NB4 (cell line): ENCODE measurements at places on chromosomes 3 and 15.

GRCh38 chr3:126536126-126536525 lies 12.2 kb downstream of the CHST13 start:
- DNase-seq = no peak

GRCh38 chr3:194814878-194815357 lies 129.2 kb downstream of the FAM43A start:
- no peak for DNase-seq

- no peak for DNase-seq
These were observed 545.7 kb downstream of the NLGN1 start for GRCh38 chr3:173943264-173943663.

GRCh38 chr3:122520861-122521260 lies 6.1 kb upstream of the KPNA1 start:
- DNase-seq = no peak

- no peak for DNase-seq
These were observed 78.9 kb downstream of the DGKG start for GRCh38 chr3:186283096-186283495.

DNA sequence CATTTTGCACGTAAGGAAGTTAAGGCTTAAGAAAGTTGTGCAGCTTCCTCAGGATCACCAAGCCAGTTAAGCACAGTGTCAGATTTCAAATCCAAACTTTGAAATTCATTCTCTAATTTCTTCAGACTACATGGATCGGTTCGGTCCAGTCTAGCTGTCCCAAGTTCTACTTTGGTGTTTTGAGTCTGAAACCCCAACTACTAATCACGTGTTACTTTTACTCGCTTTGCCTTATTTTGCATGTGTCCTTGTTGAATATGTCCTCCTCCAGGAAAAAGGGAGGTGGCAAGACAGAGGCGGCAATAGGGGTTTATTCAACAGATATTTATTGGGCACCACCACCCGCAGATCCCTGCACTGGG lies 522 bp upstream of the GXYLT2 start:
- DNase-seq = no peak

DNA sequence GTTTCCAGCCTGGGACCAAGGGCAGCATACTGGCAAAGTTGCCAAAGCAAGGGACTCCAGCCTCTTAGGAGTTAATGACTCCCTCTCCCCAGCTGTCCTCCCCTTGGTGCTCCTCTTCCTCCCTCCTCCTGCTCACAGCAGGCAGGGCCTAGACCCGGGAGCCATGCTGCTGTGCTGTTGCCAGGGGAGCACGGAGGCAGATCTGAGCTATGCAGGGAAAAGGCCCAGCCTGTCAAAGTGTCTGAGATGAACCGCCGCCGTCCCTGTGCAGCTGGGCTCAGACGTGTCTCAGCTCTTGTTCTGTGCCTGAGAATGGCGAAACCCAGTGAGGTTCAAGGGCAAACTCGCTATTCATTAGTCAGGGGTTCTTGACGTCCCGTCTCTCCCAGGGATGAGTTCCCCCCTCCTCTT lies 60.8 kb upstream of the POLG start:
- no peak for DNase-seq

- DNase-seq = no peak
These were observed 269.7 kb downstream of the OTOL1 start for GRCh38 chr3:161766331-161766730.

DNA sequence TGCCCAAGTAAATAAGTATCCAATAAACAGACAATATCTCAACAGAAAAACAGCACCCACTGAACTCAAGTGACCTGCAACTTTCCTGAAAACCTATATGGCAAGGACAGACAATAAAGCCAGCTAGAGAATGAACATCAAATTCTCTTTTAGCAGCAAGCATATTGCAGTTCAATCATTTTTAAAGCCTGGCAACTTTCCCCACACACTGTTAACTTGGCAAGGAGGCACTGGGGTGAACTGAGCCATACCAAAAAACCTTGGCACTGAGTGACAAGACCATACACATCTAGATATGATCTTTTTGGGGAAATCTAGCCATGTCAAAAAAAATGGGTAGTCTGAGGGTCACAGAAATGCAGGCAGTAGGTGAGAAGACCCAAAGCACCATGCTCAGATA lies 174.6 kb downstream of the STT3B start:
- DNase-seq = no peak

GRCh38 chr3:49263159-49263889 lies 13.7 kb downstream of the C3orf62 start:
- no peak for DNase-seq

- DNase-seq = peak; percentile 17
These were observed 12.5 kb upstream of the CADM2 start for GRCh38 chr3:84946240-84946639.

DNA sequence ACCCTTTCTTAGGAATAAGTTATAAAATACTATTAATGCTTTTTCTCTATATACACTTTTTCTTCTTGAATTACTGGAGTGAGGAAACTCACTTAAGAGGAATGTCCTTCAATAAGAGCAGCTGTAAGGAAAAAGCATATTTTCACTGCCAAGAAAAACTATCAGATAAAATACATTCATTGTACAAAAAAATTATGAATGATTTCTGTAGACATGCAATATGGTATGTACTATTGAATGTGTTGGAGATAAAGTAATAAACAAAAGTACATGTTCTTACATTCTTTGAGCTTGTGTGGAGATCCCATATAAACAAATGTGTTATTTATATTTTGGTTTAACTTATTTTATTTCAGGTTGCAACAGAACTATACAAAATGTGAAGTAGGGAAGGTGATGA lies 241.0 kb upstream of the ZNF717 start:
- no peak for DNase-seq
